Fibroblast of lung (primary cell): ENCODE measurements at places on chromosomes 2 and 18.
A peak's percentile ranks its signal among the peaks of the same experiment; 100 is the strongest.

- DNase-seq: no peak
Measured at GRCh38 chr2:211216221-211216620, 659.8 kb downstream of the CPS1 start.

DNA sequence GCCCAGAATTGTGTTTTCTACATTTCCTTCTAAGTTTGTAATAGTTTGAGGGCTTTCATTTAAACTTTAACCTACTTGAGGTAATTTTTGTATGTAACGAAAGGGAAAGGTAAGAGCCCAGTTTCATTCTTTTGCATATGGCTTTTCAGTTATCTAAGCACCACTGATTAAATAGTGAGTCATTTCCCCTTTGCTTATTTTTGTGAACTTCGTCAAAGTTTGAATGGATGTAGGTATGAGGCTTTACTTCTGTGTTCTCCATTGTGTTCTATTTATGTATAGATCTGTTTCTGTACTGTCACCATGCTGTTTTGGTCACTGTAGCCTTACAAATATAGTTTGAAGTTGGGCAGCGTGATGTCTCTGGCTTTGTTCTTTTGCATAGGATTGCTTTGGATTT is 944.8 kb upstream of the CNTNAP5 start:
- DNase-seq: peak; percentile 12

GRCh38 chr18:28399781-28400362 is 222.9 kb upstream of the CDH2 start:
- no peak for DNase-seq

DNA sequence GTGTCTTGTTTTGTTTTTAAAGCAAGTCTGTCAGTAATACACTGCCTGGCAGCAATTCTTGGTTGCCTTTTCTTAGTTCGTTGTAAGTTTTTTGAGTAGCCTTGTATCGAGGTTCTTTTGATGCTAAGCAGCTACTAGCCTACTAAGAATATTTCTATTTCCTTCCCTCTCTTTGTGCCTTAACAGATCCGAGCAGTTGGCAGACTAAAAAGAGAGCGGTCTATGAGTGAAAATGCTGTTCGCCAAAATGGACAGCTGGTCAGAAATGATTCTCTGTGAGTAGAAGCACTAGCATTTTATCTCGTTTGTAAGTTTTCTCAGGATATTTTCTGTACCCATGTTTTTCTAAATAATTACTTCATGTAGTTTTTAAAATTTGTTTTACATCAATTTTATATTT is 15.1 kb downstream of the MFF start:
- no peak for DNase-seq

GRCh38 chr2:17804358-17804757 is 11.9 kb upstream of the MSGN1 start:
- DNase-seq: no peak

- no peak for DNase-seq
Measured at GRCh38 chr18:57843386-57843785, 40.3 kb upstream of the ATP8B1 start.

DNA sequence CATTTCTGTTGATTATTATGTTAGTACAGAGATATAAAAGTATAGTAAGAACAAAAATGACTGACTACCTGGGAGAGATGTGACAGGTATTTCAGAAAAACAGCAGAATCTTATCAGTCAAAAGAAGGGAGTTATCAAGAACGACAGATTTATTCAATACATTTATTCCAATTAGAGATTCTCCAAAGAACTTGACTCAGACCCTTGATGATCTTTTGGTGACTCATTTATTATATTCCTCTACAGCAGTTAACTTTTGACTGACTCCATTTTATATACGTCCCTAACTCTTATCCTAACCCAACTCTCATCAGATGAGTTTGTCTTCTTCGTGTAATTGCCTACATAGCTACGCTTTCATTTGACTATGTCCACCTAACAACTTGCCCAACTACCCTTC is 91.1 kb downstream of the C2orf74 start:
- DNase-seq: peak; percentile 20

- DNase-seq: no peak
Measured at GRCh38 chr2:232551776-232552175, 1.3 kb downstream of the EIF4E2 start.

GRCh38 chr18:13231151-13231550 is 12.6 kb downstream of the LDLRAD4 start:
- no peak for DNase-seq

- DNase-seq: no peak
Measured at GRCh38 chr18:8791171-8791651, 85.9 kb downstream of the MTCL1 start.

DNA sequence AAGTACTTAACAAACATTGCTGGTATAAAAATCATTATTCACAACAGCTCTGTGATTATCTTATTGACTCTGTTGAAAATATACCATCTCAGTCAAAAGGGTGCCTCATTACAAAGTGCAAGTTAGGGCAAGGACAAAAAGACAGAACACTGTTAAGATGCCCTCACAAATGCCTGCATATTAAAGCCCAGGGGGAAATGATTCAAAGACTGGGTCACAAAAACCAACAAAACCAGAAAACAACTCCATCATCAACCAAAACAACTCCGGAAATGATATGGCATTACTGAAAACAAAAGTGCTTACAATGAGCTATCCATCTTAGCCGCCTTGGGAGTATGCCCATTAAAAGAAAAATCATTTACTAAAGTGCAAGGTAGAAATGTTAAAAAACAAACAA is 9.9 kb downstream of the PLA2R1 start:
- DNase-seq: no peak

- DNase-seq: peak; percentile 96
Measured at GRCh38 chr2:200405599-200406298, 99.3 kb downstream of the SPATS2L start.

- DNase-seq: no peak
Measured at GRCh38 chr2:52402128-52402527, 1365.5 kb upstream of the CHAC2 start.

GRCh38 chr2:181183878-181184542 is 203.6 kb downstream of the UBE2E3 start:
- peak; percentile 22 for DNase-seq

DNA sequence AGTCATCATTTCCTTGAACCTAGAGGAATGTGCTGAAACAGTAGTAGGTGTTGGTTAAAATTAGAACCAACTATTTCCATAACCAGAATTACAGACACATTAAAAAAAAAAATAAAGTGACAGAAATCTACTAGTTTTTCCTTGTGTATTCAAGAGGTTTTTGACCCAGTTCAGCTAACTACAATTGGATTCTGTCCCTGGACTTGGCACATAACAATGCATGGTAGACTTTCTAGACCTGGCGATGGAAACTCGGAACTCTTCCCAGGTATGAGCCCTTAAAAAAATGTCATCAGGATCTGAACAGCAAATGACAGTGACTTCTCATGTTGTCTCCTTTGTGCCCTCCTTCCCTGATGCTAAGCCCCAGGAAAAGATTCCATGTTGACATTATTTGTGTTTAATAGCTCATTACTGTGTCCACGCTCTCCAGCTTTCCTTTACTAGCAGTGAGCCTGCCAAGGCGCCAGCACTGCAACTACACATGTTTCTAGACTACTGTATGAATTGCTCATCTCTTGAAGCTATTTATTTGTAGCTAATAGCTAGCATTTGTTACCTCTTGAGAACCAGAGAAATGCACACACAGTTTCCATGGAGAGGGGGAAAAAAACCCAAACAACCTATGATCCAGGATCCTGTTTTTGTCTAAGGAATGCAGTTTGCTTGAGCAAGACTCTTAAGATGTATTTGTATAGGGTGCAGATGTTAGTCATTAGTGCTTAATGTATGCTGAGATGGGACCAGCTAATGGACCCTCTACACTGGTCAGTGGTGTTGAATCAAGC is 148.5 kb downstream of the FMNL2 start:
- DNase-seq: no peak

GRCh38 chr2:3075991-3076340 is 301.7 kb downstream of the EIPR1 start:
- no peak for DNase-seq

- DNase-seq: no peak
Measured at GRCh38 chr2:134762508-134762907, 43.7 kb upstream of the TMEM163 start.

DNA sequence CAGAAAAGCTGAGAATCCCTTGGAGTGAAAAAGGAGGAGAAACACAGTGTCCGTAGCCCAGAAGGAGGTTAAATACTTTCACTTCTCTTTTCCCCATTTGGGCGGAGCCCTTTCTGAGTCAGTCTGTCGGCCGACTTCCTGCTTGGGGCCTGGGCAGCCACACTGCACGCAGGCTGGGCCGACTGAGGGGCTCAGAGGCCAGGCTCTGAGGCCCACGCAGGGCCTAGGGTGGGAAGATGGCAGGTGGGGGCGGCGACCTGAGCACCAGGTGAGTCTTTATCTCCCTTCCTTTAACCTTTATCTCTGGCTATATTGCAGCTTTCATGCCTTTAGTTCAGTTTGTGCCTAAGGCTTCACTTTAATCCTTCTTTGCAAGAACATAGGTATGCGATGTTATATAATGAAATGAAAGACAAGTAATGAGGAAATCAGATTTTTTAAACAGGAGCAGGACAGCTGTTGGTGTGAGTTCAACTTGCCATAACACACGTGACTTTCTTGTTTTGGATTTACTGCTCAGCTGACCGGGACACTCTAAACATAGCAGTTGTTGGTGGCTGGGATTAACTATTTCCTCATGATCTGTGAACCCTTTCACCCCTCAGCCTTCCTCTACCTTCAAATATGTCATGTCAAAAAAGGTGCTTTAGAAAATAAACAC is at the start of gene SP100:
TSS of gene SP100 (plus strand) at position 141 of the 661 bp plus-strand sequence. CDS start at position 237, 96 bp downstream.
- DNase-seq: peak; percentile 86

DNA sequence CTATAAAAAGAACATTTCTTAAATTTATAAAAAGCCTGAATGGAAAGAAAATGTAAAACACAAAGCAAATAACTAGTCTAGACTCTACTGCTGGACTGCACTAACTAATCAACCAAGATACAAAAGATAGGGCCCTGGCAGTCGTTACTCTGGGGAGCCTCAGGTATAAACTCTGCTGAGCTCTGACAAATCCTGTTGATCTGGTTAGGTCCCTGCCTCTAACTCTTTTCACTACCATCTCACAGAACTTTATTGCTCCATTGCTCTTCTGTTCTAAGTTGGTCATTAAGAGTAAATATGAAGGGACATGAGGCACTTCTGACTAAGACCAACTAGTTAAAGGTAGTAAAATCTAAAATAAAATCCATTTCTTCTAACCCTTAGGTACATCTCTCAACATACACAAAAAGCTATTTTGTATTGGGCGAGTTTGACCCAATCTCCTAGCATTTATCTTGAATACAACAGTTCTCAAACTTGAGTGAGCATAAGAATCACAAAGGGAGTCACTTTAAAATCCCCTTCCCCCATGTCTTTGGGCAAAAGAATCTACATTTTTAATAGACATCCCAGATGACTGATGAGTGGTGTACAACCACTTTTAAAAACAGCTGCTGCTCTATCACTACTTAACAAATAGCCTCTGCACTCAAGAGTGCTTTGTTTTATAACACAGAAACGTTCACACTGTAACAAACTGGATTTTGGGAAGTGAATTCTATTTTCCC is 2.5 kb downstream of the CHN1 start:
- DNase-seq: peak; percentile 49

DNA sequence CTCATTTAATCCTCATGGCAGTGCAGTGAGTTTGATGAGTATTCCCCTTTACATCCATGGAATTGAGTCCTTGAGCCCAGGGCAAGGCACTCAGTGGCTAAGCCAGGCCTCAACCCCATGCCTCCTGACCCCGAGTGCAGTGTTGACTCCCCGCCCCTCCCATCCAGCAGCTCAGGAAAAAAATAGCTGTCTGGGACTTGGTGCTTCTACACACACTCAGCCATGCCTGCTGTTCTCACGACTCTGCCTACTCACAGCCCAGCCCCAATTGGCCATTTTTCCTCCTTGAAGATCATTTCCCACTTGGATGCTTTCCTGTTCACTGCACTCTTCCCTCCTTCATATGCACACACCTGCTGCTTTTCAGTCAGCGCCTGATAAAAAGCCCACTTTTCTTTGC is 8.8 kb downstream of the FOSL2 start:
- no peak for DNase-seq

- no peak for DNase-seq
Measured at GRCh38 chr2:160460333-160460731, 33.3 kb downstream of the RBMS1 start.
